Choroid plexus epithelial cell (primary cell): ENCODE measurements at places on chromosomes 6 and 20.
A peak's percentile ranks its signal among the peaks of the same experiment; 100 is the strongest.

GRCh38 chr6:16621002-16621401 lies 140.3 kb downstream of the ATXN1 start:
- DNase-seq = no peak

GRCh38 chr6:150491811-150492172 lies 107.9 kb upstream of the PLEKHG1 start:
- DNase-seq = no peak

DNA sequence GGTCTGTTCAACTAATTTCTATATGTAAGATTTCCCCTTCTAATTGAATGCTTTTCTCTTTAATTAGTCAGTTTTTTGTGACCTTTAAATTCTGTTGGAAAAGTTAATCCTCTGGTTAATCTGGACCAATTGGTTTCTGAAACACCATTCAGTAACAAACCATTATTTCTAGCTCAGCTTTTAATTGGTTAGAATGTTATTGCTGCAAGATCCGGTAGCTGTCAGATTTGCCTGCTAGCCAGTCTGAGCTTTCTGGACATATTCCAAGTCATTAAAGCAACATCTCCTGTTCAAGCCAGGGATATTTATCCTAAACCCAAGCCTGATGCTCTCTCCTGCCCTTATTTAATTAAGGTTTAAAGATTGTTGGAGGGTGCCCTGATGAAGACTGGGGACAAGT lies 55.1 kb upstream of the FBXL4 start:
- DNase-seq = peak; percentile 55

DNA sequence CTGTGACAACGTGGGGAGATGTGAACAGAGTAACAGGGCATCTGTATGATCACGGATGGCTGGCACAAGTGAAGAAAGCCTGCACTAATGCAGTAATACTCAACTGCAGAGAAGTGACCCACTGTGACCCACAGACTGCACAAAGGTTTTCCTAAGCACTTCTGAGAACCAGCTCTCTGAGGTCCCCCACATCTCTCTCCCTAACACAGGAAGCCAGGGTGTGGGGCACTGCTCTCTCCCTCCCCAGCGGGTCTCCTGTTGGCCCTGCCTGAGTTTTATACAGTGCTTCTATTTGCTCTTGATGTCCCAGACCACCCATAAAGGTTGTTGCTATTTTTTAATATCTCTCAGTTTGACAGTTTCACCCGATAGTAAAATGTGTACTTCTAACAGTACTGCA lies 11.3 kb downstream of the APMAP start:
- DNase-seq = no peak

DNA sequence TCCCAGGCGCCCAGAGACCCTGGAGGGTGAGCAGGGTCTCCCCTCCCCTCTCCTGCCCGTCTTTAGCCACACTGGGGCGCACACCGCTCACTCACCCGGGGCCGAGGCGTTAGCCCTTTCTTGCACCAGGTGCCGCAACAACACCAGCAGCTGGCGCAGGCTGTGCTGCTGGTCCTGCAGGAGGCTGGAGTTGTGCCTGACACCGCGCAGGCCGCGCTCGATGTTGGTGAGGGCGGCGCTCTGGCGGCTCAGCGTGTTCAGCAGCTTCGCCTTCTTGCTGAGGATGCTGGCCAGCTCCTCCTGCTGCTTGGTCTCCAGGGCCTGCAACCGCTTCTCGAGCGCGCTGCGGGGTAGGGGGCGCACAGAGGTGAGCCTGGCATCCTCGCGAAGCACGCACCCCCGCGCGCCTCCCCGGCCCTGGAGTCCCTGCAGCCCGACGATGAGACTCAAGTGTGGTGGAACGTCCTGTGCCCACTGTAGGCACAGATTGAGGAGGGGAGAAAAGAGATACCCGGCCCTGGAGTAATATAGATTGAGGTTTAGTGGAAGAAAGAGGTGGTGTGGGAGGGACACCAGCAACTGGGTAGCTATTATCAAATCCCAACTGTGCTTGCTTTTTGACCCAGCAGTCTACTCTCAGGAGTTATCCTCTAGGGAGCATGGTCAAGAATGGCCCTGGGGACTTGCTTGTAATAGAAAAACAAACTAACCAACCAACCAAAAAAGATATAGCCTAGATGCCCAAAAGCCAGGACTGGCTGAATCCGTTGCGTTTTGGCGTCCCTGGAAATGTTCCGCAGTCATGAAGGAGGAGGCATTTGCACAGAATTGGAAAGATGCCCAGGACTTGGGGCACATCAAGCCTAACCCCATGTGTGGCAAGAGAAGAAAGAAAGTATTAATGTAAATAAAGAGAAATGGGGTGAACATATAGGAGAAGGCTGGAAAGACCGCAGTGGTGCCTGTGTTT lies 30.9 kb downstream of the ANGPT4 start:
- peak; percentile 57 for DNase-seq

DNA sequence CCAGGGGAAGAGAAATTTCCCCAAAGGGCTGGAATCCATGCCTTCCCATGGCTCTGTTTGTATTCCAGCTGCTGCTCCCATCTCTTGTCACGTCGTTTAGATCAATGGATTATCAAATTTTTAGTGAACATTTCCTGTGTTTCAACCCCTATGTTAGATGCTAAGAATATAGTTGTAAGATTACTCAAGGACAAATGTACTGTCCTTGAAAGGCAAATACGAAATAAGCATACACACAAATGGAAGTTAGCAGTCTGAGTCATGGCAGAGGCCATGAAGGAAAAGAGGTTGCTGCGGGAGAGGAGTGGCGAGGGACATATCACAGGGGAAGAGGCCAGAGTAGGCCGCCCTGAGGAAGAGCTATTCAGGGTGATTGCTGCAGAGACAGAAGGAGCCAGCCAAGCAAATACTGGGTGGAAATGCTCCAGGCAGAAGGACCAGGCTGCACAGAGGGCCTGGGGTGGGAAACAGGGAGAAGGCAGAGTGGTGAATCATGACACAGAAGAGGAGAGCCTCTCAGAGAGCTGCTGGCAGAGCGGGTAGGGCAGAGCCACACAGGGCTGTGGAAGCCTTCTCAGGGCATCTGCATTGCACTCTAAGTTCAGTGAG lies 219.2 kb upstream of the LRFN2 start:
- no peak for DNase-seq

DNA sequence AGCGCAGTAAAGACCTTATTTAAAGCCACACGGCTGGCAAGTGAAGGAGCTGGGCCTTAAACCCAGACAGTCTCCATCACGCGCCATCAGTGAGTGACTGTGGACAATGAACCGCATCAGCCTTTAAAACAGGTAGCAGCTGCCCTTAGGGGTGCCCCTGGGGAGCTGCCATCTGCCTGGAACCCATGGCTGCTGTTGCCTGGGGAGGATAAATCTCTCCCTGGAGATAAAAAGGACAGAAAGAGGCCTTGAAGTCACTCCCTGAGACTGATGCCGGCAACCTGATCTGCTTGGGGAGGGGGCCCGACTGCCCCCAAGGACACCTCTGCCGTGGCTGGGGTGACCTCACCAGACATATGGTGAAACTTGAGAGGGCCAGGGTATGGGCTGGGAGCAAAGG lies 73.5 kb downstream of the PREX1 start:
- DNase-seq = no peak

DNA sequence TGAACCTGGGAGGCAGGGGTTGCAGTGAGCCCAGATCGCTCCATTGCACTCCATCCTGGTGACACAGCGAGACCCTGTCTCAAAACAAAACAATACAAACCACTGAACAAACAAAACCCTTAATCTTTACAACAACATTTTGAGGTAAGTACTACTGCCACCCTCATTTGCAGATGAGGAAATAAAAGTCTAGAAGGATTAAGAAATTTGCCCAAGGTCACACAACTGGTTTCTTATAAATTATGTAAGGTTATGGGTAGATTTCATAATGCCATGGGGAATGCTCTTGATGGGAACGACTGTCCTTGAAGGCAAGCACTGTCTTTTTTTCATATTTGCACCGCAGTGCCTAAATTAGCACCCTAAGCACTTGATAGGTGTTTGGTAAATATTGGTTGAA lies 13.8 kb upstream of the B4GALT5 start:
- peak; percentile 18 for DNase-seq
